ENCODE measurements at places on chromosomes 4 and X. TPM values are rescaled to one million over a fixed set of nuclear protein-coding genes. Genes with fewer than 3 reads are reported as not detected.

The GAGE13 gene
- not detected for total RNA-seq

The CT83 gene
- total RNA-seq: not detected

DNA sequence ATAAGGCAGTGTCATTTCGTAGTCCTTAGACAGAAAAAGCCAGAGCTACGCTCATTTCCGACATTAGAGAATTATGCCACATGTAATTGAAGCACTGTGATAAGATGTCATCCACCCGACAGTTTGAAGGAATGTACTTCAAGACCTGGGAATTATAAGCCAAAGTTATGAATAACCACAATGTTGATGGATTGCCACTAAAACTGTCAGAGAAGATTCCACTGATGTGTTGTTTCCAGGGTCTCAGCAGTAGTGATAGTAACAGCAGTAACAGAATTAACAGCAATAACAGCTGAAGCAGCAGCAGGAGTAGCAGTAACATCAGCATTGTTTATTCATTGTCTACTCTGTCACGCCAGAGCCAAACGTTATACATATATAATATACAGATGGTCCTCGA lies 24.7 kb downstream of the RAB33A start:
- DNase-seq: no peak

- DNase-seq: no peak
These were observed 3.1 kb downstream of the MTMR1 start for GRCh38 chrX:150696331-150696730.

DNA sequence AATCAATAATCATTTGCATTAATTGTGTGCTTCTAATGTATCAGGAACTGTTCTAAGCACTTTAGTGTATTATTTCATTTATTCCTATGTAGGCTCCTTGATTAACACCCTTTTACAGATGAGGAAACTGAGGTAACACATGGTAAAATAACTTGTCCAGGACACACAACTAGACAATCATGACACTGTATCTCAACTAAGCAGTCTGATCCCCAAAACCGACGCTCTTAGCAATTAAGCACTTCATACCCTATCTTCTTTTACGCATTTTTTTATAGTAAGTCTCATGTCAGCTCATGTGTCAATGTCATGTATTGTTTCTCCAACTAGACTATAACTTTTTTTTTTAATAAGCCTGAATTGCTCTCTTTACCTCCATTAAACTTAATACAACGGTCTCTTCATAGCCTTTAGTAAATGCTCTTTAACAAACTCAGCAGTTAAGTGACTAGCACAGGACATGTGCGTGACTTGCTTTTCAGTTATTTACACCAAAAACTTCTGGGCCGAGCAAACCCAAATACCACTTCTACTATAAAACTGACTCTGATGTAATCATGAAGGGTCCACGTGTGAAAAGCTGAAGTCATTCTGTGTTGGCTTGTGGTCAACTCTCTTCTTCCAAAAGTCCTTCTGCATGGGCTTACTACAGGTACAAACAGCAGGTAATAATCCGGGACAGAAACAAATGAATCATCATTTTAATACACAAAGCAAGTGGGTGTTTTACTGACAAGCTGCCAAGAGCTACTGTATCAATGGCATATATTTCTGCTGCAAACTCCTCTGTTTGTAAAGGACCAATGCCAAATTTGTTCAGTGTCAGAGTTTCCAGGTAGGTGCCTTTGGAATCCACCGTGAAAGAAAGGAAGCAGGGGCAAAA lies 7.9 kb upstream of the AMBN start:
- DNase-seq: peak; percentile 36

GRCh38 chr4:112290341-112290740 lies 4.6 kb upstream of the TIFA start:
- no peak for DNase-seq

DNA sequence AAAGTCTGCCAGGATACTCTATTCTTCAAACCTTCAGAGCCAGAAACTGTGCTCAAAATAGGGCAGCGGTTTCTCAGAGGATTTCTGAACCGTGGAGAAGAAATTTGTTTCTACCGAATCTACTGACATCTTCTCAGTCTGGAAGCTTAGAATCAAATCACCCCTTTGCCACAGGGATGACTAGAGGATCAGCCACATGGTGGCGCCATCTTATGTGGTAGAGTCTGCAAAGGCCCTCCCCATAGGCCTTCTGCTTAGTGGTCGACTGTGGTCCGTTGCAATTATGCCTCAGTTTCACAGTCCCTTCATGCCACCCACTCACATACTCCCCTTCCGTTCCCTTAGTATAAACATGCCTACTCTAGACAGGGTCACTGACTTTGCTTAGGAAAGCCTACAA lies 680.7 kb upstream of the SPANXN1 start:
- no peak for DNase-seq

- DNase-seq: peak; percentile 31
These were observed 137.7 kb downstream of the ARX start for GRCh38 chrX:24877854-24878650.

DNA sequence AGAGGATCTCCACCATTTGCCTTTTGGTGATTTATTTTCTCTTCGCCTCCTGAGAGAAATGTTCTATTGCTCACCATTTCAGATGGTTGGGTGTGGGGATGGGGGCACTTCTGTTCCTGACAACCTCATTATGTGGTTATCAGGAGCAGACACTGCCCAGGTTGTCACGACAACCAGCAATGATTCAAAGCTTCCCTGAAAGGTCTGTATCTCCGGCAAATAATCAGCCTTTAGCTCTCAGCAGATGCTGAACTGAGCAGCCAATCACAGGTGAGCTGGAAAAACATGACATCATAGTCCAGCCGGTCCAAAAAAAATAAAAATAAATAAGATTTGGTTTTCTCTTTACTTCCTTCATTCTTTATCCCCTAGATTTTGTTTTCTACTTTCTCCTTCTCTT lies 5.5 kb upstream of the PAK3 start:
- no peak for DNase-seq

DNA sequence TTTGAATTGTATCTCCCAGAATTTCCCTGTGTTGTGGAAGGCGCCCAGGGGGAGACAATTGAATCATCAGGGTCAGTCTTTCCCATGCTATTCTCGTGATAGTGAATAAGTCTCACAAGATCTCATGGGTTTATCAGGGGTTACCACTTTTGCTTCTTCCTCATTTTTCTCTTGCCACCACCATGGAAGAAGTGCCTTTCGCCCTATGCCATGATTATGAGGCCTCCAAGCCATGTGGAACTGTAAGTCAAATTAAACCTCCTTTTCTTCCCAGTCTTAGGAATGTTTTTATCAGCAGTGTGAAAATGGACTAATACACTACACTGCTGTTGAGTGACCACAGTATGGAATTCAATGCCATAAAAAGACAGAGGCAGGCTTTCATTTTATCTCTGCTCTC lies 12.2 kb downstream of the CENPC start:
- DNase-seq: no peak

DNA sequence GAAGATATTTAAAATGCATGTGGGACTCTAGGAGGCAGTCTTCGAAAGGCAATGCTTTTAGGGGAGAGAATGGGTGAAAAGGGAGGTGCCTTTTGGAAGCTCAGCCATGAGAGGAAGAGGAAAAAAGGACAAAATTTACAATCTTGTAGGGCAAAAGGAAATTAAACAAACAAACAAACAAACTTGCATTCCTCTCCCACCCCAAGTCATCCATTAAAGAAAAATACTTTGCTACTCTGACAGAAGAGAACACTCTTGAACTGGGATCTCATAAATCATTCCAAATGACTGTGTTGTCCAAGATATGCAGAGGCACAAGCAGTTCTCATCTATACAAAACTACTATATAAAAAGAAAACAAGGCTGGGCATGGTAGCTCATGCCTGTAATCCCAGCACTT lies 46.7 kb downstream of the HELQ start:
- DNase-seq: no peak

DNA sequence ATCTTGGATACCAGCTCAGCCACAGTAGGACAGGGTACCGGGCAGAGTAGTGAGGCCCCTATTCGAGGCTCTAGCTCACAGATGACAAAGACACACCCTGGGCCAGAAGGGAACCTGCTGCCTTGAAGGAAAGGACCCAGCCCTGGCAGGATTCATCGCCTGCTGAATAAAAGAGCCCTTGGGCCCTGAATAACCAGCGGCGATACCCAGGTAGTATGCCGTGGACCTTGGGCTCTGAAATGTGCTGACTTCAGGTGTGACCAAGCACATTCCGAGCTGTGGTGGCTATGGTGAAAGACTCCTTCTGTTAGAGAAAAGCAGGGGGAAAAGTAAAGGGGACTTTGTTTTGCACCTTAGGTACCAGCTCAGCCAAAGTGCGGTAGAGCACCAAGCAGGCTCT lies 14.6 kb downstream of the MED14 start:
- DNase-seq: no peak

GRCh38 chr4:2948895-2949781 lies 14.1 kb downstream of the NOP14 start:
- DNase-seq: no peak

GRCh38 chr4:4504783-4505182 lies 37.1 kb downstream of the STX18 start:
- no peak for DNase-seq

GRCh38 chrX:11533199-11533651 lies 132.5 kb downstream of the ARHGAP6 start:
- peak; percentile 74 for DNase-seq

DNA sequence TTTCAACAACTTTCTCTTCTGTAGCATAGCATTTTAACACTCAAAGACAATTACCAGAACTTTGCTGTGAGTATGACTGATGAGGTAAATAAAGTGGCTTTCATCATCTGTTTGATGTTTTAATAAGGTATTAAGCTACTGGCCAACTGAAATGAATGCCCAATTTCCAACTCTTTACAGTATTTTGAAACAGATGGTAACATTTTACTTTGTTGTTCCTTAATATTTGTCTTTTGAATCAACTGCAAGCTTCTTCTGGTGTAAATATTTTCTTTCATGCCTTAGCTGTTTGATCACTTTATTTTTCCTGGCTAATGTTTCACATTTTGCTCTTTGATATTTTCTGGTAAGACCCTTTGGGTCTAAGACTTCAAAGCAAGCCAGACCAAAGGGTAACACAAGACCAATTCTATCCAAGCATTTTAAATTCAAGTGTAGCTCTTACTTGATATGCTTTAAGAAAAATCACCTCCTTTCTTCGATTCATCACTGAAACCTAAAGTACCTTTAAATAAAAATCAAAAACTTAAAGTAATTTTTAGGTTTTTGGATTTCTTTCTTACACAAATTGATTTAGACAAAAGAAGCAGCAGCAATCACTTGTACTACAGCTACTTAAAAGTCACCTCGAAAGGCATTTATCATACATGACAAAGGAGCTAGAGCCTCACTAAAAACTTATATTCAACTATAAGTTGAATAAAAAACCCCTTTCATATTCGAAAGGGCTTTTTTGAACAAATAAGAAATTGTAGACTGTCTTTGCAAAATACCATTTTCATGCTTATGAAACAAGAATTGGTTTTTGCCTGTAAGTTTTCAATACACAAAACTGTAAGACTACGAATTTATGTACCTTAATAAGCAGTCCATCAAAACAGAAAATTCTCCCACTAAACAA lies 57.6 kb downstream of the TBCK start:
- no peak for DNase-seq

GRCh38 chrX:129784371-129784770 lies 4.6 kb downstream of the SASH3 start:
- DNase-seq: no peak
